Forelimb muscle (tissue), 1 donor: ENCODE measurements at places on chromosomes 1 and 21. TPM values are rescaled to one million over a fixed set of nuclear protein-coding genes. Genes with fewer than 3 reads are reported as not detected.

GRCh38 chr1:216805233-216805632 lies 82.0 kb upstream of the ESRRG start:
- DNase-seq, result no peak

GRCh38 chr1:51203121-51203873 lies 32.8 kb upstream of the RNF11 start:
- no peak for DNase-seq

DNA sequence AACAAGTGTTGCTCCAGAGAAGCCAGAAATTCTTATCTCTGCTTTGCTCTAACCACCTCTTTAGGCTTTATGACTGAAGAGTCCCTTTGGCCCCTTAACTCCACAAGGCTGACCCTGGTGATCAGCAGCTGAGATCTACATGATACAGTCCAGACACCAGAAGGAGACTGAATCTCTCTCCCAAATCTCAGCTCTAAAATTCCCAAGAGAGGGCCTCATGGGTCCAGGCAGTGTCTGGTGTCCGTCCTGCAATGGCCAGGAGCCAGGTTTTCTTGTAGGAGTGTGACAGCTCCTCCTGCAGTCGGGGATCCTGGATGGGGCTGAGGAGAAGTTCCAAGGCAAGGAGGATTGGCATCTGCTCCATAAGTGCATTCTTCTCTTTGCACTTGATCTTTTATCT lies 35.3 kb downstream of the L1TD1 start:
- no peak for DNase-seq

The GPR3 gene
- 0.75 TPM for polyA plus RNA-seq

- DNase-seq, result no peak
Observed at GRCh38 chr1:188023206-188023605, 1194.5 kb downstream of the PLA2G4A start.

DNA sequence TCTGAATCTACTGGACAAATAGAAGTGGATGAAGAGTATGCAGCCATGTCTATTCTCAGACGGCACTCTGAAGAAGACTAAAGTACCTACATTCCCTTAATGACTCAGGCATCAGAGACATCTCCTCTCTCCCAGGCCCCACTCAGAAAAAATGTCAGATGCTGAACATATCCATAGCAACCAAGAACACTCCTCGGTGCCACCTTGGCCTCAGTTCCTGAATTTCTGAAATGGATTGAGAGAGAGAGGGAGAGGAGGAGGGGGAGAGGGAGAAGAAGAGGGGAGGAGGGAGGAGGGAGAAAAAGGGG lies 16.0 kb upstream of the OVAAL start:
- DNase-seq, result no peak

GRCh38 chr1:67831850-67832513 lies 1.3 kb downstream of the GNG12 start:
- peak; percentile 45 for DNase-seq

DNA sequence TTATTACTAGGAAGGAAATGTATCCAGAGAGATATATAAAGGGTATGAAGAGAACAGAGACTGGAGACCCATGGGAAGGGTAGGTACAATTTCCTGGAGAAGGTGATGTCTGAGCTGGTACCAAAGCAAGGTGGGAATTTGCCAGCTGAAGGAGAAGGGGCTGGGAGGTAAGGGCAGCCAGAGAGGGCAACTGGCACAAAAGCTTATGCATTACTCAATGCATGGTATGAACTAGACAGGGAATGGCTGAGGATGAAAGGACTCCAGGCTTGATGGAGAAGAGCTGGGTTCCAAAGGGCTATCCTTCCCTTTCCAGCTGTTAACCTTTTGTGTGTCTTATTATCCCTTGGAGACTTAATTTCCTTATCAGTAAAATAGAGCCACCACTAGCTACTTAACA lies 113.6 kb upstream of the GADD45A start:
- DNase-seq, result no peak
